SJSA1 (cell line): ENCODE measurements at places on chromosomes 13 and 19. TPM values are rescaled to one million over a fixed set of nuclear protein-coding genes. Genes with fewer than 3 reads are reported as not detected.

DNA sequence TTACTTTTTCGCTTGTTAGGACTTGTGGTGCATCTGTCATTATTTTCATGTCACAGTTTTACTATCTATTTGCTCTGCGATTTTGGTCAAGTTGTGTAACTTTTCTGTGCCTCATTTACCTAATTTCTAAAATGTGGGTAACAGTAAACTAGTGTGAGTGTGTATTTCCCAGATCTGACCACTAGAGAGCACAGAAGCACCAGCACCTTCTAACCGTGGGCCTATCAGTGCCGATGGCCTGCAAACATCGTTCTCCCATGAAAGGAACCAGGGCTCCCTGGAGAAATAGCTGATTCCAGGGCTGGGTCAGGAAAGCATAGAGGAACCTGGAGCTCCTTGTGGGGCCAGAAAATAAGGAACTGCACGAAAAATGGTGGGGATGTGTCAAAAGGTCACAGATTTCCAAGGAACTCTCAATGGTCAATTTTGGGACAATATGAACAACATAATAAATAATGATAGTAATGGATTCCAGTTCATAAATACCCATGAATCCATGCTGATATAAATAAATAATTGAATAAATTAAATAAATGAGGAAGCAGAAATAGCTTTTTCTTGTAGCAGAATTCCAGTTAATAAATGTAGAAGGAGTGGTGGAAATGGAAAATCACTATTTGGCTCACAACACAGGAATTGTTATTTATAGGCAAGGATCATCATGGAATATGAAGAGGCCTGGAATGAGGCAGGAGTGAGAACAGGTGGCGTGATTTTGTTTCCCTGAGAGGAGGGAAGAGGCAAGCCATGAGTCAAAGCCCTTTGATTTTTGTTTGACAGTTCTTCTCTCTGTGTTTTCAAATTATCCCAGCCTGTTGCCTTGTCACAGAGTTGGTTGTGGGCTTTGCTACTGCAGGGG lies 31.1 kb downstream of the CEACAM8 start:
- DNase-seq = no peak

DNA sequence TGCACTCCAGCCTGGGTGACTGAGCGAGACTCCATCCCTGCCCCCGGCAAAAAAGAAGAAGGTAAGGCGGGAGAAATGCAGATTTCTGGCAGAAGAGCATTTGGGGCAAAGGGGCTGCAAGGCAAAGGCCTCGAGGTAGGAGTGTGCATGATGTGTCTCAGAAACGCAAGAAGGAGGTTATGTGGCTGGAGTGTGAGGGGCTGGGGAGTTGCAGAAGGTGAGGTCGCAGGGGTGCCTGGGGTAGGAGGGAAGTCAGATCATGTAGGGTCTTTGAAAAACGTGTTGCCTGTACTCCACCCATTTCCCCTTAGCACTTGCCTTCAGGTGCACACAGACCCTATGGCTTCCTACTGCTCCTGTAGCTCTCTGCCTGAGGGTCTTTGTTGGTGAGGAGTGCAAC lies 29.9 kb downstream of the KCTD15 start:
- DNase-seq = peak; percentile 27

FXYD5 gene
- total RNA-seq = 32.9 and 42.6 TPM in 2 replicates

COL4A2 gene
- 677 and 741 TPM in 2 replicates for total RNA-seq

DNA sequence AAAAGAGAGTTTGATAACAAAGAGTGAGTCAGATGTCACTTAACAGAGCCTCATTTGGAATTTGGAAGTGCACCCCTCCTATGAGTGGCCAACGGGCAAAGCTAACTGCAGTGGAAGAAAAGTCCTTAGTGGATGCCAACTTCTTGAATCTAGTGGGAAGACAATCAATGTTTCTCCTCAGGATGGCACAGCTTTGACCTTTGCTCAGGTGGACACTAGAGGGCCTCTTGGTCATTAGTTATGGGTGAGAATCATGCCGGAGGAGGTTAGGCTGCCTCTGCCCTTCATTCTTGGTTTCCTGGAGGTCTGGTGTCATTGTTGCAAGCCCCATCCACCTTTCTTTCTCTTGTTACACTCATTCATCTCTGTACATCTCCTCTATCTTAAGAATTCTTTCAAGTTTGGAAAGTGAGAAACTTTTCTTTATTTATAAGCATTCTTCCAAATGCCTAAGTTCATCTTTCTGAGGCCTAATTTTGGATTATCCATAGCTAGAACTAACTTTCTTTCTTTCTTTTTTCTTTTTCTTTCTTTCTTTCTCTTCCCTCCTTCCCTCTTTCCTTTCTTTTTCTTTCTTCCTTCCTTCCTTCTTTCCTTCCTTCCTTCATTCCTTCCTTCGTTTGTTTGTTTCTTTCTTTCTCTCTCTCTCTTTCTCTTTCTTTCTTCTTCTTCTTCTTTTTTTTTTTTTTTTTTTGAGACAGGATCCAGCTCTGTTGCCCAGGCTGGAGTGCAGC lies 327.2 kb upstream of the TSHZ3 start:
- no peak for DNase-seq

GRCh38 chr13:41459432-41460073 lies 2.2 kb downstream of the RGCC start:
- DNase-seq = no peak

ZNF439 gene
- 0.06 and 1.5 TPM in 2 replicates for total RNA-seq

PEAK3 gene
- not detected in 2 replicates for total RNA-seq

RYR1 gene
- total RNA-seq = not detected in 2 replicates

ADPRHL1 gene
- total RNA-seq = 6.3 and 10.5 TPM in 2 replicates

SBSN gene
- total RNA-seq = not detected in 2 replicates

DNA sequence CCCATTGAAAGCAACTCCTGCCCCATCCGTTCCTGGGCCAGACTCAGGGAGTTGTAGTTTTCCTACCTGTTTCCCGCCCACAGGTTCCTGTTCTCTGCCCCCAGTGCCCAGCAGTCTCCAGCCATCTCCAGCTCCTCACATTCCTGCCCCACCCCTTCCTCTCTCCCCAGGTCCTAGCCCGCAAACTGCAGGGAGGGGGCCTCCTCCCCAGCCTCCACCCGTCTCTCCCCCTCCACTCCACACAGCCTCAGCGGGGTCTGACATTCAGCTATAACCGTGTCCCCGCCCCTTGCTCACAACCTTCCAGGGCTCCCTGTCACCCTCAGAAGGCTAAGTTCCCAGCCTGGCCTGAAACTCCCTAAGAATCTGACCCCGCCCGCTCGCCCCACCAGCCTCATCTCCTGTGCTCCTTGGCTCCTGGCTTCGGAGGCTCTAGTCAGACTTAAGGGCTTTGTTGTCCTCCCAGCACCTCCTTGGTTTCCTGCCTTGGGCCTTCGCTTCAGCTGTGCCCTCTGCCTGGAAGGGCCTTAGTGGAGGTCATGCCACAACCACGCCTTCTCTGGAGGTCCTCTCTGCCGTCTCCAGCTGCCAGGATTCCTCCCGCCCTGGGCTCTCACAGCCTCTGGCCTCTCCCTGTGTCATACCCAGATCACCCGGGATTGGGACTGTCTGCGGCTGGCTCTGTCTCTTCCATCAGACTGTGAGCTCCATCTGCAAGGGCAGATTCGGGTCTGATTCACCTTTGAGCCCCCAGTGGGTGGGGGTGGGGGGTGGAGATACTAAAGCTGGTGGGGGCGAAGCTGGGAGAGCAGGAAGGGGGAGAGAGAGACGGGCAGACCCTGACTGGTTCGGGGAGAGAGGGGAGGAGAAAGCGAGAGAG lies 5.1 kb upstream of the SPACA6 start:
- DNase-seq = peak; percentile 61

GRCh38 chr13:93777504-93777903 lies 550.9 kb downstream of the GPC6 start:
- no peak for DNase-seq

DNA sequence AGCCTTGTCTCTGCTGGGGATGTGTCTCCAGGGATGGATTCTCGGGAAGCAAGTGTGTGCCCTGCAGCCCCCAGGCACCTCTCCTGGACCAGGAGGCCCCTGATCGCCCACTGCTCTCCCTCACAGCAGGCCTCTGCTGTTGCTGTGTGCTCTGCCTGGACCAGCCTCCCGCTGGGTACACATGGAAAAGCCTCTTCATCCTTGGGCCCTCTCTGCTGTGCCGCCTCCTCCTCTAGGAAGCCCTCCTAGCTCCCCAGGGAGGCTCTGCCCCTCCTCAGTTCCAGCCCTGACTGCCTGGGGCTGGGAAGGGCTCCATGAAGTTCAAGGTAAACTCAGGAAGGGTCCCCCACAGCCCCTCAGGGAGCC lies 12.0 kb downstream of the NDUFA11 start:
- DNase-seq = no peak

DNA sequence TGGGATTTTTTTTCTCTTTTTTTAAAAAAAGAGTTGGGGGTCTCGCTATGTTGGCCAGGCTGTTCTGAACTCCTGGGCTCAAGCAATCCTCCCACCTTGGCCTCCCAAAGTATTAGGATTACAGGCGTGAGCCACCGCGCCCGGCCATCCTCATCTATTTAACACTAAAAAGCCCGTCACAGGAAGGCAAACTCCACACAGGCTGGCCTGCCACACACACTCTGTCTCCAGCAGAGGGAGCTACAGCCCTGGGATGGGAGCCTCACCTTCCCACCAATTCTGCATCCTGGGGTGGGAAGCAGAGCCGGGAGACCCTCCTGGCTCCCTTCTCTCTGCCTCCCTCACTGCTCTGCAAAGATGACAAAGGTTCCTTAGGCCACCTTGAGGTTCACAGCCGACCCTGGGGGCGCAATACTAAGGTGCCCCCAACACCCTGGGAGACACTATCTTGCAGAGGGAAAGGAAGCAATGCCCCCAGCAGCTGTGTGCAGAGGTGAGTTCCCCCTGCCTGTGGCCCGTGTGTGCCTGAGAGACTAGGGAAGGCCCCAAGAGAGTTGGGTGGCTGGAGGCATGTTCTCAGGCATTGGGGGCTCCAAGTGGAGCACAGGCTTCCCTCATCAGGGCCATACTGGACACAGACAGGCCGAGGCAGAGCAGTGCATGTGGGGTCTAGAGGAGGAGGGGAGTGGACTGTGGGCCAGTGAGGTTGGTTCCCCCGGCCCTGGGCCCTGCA lies 27.4 kb upstream of the TIMM44 start:
- peak; percentile 63 for DNase-seq

RAB3A gene
- 1.2 and 3.4 TPM in 2 replicates for total RNA-seq

CDX2 gene
- not detected in 2 replicates for total RNA-seq

DNA sequence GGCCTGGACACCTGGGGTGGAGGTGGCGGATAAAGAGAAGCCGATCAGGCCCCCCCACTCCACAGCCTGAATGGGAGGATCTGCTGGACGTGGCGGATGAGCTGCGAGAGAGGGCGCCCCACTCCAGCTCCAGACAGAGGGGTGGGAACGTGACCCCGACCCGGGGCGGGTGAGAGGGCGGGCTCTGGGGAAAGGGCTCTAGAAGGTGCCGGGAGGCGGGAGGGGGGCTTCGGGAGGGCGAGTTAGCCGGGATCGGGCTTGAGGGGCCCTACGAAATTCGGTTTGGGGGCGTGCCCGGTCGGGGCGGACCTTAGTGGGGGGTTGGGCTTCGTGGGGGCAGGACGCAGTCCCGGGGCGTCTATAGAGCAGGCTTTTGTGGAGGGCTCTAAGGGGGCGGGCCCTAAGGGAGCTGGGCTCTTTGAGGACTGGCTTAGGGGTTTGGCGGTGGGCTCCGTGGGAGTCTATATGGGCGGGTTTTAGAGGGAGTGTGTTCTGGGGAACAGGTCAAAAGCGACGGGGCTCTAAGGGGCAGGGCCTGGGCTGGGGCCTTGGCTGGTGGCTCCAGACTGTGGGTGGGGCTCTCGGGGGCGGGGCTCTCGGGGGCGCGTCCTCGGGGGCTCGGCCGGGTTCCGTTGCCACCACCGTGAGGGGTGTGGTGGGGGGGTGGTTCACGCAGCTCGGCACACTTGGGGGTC lies 4.1 kb upstream of the NANOS3 start:
- no peak for DNase-seq

DNA sequence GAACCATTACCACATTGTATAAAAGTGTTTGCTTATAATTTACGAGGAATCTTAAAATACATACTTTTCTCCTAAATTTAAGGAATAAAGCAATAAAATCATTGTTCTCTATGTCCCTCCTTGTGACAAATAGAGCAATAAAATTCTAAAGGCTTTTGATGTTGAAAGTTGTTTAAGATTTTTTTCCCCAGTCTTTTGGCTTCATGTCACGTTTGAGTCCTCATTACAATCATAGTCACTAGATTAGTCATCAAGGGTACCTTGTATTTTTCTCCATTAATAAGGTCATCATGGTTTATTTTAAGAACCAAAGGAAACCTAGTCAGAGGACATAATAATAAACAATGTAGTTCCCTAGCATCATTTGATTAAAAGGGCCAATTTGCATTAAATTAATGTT lies 3.2 kb downstream of the WBP4 start:
- DNase-seq = no peak

DNA sequence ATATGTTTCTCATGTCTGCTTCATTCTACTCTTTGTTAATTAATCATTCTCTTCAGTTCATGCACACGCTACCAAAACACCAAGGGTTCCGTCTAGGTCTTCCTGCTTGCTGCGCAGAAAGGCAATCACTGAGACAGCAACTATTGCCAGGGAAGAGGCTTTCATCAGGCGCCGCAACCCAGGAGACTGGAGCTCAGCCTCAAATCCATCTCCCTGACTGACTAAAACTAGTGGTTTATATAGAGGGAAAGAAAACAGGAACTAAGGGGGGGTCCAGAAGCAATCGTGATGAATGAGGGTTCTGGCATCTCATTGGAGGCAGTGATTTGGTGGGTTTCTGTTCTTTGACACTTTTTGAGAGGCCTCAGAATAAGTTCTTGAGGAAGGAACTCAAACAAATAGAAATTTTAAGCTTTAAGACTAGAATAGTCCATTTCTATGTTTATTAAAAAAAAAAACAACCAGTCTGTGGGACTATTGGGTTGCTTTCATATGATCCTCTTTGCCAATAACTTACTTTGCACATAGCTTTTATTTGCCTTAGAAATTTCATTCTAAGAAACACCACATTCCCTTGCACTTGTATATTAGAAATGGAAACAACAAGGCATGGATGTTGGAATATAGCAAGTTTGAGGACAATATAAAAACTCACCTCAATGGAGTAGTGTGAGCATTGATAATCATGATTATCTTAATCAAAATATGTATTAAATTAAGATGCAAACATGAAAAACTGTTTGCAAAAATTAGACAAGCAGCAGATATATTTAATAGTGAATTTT lies 691.2 kb upstream of the GPC6 start:
- no peak for DNase-seq

GRCh38 chr13:39036212-39036611 lies 1.7 kb downstream of the PROSER1 start:
- DNase-seq = no peak

SIAH3 gene
- 0.08 TPM in 1 of 2 replicates, not detected in the other for total RNA-seq

GRCh38 chr19:35085947-35086346 lies 29.7 kb upstream of the FXYD3 start:
- no peak for DNase-seq

GRCh38 chr13:48411147-48411794 lies 1.6 kb downstream of the LPAR6 start:
- peak; percentile 19 for DNase-seq

DNA sequence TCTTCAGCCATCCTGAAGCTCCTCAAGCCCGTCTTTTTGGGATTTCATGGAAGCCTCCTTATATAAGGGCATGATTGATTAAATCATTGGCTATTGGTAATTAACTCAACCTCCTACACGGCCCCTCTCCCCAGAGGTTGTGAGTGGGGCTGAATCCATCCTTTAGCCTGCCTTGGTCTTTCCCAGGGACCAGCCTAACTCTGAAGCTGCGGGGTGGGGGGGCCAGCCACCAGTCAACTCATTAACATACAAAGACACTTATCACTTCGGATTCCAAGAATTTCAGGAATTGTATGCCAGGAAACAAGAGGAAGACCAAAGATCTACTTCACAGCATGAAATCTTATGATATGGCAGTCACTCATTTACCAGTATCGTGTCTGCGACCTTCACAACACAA lies 9.9 kb downstream of the COL4A1 start:
- peak; percentile 39 for DNase-seq
